ENCODE measurements at places on chromosomes 16 and 17. TPM values are rescaled to one million over a fixed set of nuclear protein-coding genes. Genes with fewer than 3 reads are reported as not detected.

GRCh38 chr17:17783825-17784656 lies 52.7 kb downstream of the SREBF1 start:
- no peak for DNase-seq

GRCh38 chr17:60087882-60088669 lies 9.4 kb upstream of the HEATR6 start:
- DNase-seq: no peak

DNA sequence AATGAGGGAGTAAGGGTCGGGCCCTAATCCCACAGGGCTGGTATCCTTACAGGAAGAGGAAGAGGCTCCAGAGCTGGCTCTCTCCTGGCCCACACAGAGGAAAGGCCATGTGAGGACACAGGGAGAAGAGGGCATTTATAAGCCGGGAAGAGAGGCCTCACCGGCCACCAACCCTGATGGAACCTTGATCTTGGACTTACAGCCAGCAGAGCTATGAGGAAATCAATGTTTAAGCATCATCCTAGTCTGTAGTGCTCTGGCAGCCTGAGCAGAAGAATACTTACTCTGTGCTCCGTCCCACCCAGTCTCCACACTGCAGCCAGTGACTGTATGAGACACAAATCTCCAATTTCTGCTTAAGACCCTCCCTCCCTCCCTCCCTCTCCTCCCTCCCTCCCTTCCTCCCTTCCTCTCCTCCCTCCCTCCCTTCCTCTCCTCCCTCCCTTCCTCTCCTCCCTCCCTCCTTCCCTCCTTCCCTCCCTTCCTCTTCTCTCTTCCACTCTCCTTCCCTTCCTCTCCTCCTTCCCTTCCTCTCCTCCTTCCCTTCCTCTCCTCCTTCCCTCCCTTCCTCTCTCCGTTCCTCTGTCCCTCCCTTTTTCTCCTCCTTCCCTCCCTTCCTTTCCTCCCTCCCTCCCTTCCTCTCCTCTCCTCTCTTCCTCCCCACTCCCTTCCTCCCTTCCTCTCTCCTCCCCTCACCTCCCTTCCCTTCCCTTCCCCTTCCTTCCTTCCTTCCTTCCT lies 8.9 kb upstream of the TMEM220 start:
- no peak for DNase-seq

DNA sequence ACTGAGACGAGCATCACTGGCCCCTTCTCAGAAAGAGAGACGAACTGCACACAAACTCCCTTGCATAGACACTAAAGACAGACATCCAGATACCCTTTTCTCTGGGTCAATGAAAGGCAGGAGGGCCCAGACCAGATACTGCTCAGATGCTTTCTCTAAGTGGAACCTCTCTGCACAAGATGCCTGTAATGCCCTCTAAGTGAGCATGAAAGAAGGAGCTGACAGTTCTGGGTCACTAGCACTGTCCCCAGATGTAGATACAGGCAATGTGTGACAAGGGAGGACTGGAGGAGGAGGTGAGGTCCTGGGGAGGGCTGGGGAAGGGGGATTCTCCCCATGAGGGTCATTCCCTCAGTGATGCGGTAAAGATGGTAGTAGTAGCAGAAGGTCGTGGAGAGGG lies 501.0 kb upstream of the CDH11 start:
- DNase-seq: no peak

GRCh38 chr17:6780001-6780400 lies 4.0 kb downstream of the FBXO39 start:
- DNase-seq: no peak

- DNase-seq: no peak
These were observed 304.1 kb upstream of the C16orf82 start for GRCh38 chr16:26762594-26762993.

DNA sequence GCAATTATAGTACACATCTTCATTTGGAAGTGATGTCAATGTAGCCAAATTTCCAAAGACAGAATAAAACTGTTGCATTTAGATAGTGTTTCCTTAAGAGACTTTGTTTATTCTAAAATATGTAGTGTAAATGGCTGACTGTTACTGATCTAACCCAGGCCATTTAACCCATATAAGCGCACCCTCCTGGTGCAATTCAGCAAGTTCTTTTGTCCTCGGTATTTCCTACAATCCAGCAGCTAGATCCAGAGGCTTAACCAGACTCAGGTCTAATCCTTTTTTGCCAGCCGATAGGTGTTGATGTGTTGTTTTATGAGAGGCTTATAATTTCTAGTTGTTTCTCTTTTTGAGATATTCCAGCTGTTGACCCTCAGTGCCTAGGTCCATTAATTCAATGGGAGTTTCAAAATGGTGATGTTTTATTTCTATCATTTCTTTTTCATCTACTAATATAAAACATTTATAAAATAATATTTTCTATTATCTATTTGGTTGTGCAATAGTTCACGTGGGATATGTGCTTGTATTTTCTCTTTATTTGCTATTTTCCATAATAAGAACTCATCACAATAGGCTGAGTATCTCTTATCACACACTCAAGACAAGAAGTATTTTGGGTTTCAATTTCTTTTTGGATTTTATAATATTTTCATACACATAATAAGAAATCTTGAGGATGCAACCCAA lies 14.5 kb downstream of the ABCA9 start:
- DNase-seq: no peak

DNA sequence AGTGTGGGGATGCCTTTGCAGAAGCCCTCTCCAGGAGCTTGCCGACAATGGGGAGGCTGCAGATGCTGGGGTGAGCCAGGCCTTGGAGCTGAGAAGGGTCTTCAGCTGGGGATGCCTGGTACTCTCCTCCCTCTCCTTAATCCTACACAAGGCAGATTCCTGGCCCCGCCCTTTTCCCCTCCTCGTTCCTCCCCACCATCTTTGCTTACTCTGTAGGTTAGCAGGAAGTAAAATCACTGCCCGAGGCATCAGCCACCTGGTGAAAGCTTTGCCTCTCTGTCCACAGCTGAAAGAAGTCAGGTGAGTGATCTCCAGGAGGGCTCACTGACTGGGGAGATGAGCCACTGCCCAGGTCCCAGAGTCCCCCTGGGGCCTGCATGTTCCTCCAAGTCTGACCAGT lies 38.7 kb downstream of the NLRC5 start:
- DNase-seq: no peak

DNA sequence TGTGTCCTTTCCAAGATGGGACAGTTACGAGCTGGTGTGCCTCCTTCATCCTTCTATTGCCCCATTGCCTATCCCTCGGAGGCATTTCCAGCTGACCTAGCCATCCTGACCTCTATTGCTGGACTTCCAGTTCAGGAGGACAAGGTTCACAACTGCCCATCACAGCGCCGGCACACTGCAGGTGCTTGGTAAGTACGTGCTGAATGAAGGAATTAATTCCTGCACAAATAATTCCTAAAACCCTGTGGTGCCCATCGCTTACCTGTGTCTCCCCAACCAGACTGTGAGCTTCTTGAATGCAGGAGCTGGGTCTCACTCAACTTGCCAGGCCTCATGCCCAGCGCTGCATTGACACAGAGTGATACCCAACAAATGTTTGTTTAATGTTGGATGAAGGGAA lies 13.0 kb downstream of the ALOX15B start:
- no peak for DNase-seq

- no peak for DNase-seq
These were observed 20.7 kb downstream of the BANP start for GRCh38 chr16:87971933-87972332.

- no peak for DNase-seq
These were observed 159.4 kb downstream of the SEC14L1 start for GRCh38 chr17:77300016-77300686.

DNA sequence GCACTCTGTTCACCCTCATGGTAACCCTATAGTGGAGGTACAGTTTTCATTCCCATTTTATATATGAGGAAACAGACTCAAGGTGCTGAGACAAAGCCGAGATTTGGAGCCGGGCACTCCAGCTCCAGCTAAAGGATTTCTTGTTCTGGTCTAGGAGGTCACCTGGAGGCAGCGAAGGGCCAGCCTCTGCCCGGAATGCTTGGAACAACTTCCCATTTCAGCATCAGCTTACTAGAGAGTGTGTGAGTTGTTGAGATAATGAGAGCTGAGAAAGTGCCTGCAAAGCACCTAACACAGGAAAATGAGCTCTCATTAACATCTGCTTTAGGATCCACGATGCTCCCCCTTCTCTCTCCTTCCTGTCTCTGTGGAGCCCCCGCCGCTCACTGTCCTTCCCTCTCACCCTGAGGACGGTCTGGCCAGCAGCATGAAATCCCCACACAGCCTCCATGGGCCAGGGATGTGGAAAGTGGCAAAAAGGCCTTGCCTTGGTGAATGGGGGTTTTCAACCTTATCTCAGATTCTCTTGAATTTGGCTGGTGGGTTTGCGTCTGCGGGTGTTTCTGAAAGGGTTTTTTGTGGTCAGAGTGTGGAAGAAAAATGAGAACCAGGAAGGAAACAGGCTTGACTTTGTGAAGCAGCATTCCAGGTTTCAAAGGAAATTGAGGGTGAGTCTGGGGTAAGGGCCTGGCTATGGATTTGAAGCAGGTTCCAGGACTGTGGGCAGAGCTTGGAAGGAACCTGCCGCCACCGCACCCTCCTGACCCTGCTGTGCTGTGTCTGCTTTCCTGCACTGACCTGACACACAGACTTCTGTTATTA lies 178.7 kb downstream of the FOXL1 start:
- DNase-seq: no peak

DNA sequence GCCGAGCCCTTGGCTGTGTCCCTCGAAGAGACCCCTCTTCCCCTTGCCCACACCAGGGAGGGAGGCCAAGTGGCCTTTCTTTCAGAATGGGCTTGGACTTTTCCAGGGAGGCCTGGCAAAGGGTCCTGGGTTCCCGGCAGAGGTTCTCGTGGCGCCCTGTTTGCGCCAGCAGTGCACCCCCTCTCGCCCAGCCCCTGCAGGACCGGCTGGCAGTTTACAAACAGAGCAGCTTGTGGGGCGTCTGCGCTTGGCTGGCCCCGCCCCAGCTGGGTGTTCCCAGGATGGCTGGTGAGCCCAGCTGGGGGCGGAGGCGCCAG lies 137.8 kb upstream of the CIBAR2 start:
- DNase-seq: no peak

DNA sequence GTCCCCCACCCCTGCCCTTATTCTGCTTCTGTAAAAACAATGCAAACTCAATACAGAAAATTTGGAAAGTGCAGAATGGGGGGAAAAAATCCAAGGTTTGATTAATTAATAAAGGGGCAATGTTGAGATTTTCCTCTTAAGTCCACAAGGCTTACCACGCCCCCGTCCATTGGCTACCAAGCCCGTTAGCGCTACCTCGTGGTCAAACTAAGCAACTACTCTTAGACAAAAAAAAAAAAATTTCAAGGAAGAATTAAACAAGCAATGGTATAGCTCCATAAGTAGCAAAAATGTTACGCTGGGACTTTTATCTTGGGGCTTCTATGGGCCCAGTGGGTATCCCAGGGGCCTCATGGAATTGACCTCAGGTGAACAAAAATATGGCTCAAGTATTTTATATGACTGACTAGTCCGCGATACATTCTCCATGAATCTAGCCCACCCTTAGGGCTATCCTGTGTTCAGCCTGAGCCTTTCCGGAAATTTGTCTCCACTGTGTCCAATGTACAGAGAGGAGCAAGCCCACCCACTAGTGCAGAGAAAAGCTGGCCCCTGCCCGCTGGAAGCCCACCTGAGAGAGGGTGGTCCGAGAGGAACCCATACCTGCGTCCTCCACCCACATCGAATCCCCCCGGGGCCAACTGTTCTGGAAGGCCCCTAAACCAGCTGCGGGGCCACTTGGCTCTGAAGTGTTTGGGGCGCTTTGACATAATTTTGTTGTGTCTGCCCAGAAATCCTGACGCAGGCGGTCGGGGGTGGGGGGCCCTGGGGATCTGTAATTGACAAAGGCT lies 19.1 kb upstream of the TEX2 start:
- peak; percentile 70 for DNase-seq

DNA sequence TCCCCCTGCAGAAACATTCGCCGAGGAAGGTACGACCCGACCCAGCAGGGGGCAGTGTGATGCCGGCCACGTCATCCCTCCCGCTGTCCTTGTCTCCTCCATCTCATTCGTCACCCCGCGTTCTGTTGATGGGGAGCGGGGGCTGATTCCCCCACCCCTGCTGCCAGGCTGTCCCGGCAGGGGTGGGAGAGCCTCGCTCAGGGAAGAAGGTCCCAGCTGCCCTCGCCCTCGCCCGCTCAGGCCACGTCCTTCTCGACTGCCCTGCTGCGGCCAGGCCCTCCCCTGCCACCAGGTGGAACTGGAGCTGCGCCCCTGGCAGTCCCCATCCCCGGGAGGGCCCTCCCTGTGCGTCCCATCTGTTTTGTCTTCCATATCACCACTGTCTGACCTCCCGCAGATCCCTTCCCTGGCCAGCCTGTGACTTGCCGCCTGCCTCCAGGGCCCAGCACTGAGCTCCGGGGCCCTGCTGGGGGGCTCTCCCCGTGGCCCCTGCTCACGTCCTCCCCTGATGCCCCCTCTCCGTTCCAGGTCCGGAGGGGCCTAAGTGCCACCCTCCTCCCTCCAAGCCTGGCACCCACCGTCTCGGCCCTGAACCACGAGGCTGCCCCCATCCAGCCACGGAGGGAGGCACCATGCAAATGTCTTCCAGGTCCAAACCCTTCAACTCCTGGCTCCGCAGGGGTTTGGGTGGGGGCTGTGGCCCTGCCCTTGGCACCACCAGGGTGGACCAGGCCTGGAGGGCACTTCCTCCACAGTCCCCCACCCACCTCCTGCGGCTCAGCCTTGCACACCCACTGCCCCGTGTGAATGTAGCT lies 20.6 kb downstream of the ADAM11 start:
- DNase-seq: peak; percentile 82

GRCh38 chr16:78871241-78871640 lies 729.3 kb downstream of the MAF start:
- DNase-seq: no peak

DNA sequence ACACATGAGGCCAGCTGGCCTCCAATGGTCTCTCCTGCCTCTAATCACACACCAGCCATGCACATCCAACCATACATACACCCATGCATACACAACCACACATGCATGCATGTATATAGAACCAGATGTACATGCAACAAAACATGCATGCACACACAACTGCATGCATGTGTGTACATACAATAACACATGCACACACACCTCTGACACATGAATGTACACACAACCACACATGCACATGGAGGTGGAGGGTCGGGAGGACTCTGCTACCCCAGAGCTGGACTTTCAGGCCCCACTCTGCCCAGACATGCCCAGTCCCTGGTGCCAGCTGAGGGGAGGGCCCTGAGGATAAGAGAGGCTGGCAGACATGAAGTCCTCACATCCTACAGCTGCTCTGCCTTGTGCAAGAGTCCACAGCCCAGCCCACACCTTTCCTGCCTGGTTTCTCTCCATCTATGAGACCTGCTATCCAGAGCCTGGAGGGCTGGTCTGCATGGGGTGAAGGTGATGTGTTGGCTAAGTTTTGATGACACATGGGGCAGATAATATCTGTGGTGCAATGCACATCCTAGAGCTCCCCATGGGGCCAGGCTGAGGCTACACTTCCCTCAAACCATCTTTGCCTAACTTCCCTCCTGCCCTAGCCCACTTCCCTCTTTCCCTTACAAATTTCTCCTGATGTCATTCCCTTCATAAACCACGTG lies 50.9 kb upstream of the SDK2 start:
- no peak for DNase-seq

The DLG4 gene
- 9.4 TPM for total RNA-seq

The PRR35 gene
- not detected for total RNA-seq

The METTL23 gene
- total RNA-seq: 35.7 TPM

The SLC26A11 gene
- total RNA-seq: 6.1 TPM

The CTF1 gene
- 0.22 TPM for total RNA-seq

The LDHD gene
- not detected for total RNA-seq

The FAM171A2 gene
- total RNA-seq: 0.08 TPM

The AOC3 gene
- 0.56 TPM for total RNA-seq

The MMP28 gene
- total RNA-seq: not detected
